Daoy (cell line): ENCODE measurements at places on chromosomes 11 and 22.

- DNase-seq, result no peak
Observed at GRCh38 chr11:64499261-64500004, 91.6 kb upstream of the SLC22A12 start.

GRCh38 chr22:23269441-23270211 lies 89.3 kb downstream of the BCR start:
- no peak for DNase-seq

DNA sequence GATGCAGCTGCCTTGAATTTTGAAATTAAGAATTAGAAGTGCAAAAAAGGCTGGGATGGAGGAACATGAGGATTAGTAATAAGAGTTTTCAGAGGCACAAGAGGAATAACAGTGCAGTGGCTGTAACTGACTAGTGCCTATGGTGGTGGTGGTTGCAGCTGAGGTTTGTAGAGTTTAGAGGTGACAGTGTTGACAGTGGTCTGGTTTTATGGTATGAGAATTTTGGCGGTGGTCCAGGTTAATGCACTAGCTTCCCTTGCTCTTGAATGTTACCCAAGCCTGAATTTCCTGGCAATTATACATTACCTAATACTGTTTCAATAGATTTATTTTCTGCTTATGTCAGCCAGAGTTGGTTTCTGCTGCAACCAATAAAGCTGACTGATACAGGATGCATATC lies 112.8 kb upstream of the C11orf87 start:
- DNase-seq, result no peak

- DNase-seq, result no peak
Observed at GRCh38 chr22:49589811-49590210, 237.9 kb downstream of the BRD1 start.

- no peak for DNase-seq
Observed at GRCh38 chr22:22092974-22093373, 110.4 kb upstream of the TOP3B start.

GRCh38 chr22:23058481-23059283 lies 11.6 kb upstream of the GNAZ start:
- DNase-seq, result no peak

DNA sequence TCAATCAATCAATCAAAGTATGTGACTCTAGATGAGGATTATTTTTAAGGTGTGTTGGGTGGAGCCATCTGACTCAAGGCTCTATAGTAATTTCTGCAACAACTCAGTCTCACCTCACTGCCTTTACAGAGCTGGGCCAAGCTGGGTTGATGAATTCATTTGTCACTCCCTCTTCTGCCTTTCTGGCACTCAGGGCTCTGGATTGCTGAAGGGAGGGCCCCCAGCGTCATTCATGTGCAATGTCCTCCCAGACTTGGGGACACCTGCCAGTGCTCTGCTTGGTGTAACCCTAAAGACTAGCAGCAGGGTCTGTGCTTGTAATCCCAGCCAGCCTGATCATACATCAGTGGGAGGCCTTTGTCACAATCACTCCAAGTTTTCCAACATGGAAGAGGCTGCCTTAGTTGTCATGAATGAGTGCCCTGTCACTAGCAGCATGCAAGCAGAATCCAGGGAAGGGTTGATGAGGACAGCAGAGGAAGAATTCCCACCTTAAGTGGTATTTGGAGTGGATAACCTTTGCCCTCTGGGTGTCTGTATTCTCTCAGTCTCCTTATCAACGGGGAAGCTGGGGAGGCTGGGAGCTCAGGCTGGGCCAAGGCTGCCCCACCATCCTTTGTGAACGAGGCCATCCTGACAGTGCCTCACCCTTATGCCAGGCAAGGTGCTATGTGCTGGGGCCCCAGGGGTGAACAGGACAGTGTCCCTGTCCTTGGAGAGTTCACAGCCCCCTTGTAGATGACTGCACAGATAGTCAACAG lies 2.0 kb upstream of the TP53I11 start:
- no peak for DNase-seq

DNA sequence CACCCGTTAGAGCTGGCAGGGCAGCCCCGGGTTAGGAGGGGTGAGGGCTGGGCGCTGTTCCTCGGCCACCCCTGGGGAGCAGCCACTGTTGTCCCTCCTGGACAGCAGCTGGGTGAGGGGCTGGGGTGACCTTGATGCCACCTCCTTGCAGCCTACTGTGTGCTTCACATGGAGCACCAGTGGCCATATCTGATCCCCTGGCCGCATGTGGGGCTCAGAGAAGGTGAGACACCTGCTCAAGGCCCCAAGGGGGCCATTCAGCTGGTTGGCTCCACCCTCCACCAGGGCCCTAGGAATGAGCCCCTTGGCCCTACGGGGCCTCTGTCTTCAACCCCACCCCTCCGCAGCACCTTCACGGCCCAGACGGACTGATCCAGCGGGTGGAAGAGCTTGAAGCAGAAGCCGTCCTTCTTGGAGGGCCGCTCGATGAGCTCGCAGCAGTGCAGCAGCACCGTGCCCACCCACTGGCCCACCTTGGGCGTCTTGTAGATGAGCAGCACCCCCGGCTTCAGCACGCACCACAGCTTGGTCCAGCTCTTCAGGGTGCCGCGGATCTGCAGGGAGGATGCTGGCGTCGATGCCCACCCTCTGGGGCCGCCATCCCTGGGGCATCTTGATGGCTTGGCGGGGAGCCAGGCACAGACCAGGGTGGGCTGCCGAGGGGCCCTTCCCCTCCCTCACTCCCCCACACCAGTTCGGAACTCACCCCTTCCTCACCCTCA lies 44.9 kb downstream of the OSBPL5 start:
- no peak for DNase-seq

GRCh38 chr22:46693634-46694415 lies 44.2 kb downstream of the CERK start:
- no peak for DNase-seq

DNA sequence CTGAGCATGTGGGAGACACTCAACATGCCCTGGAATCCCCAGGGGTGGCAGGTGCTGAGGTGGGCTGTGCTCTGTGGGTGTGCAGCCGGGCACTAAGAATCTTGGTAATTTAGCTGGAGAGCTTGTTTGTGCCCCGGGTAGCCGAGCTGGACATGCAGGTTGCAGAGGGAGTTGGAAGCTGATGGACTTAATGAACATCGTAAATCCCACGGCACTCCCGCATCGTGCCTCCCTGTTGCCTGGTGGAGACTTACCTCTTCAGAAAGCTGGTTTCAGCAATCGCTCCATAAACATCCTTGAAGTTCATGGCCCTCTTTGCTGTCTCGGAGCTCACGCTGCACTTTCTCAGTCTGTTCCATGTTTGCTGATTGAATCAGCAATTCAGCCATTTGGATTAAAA lies 29.9 kb downstream of the RPS6KA4 start:
- DNase-seq, result no peak

DNA sequence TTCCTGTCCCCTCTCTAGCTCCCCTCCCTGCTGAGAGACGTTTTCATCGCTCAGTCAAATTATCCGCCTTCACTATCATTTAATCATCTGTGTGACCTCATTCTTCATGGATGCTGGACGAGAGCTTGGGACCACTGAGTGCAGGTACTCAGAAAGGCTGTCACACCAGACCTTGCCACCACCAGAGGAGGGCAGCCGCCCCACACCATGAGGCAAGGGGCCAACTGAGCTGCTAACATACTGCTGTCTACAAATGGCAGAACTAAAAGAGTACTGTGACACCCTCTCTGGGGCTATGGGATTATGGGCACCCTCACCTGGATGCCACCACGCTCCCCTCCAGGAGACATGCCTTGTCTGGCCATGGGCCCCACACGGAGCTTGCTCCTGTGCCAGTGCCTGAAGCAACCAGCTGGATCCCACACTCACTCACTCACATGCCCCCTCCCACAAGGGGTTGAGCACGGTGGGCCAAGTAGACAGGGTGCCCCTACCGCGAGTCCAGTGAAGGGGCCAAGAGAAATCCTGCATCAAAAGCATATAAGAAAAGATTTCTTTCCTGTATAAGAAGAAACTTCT lies 670.0 kb upstream of the CCDC90B start:
- no peak for DNase-seq

- DNase-seq, result no peak
Observed at GRCh38 chr11:113874581-113875233, 665 bp downstream of the USP28 start.

DNA sequence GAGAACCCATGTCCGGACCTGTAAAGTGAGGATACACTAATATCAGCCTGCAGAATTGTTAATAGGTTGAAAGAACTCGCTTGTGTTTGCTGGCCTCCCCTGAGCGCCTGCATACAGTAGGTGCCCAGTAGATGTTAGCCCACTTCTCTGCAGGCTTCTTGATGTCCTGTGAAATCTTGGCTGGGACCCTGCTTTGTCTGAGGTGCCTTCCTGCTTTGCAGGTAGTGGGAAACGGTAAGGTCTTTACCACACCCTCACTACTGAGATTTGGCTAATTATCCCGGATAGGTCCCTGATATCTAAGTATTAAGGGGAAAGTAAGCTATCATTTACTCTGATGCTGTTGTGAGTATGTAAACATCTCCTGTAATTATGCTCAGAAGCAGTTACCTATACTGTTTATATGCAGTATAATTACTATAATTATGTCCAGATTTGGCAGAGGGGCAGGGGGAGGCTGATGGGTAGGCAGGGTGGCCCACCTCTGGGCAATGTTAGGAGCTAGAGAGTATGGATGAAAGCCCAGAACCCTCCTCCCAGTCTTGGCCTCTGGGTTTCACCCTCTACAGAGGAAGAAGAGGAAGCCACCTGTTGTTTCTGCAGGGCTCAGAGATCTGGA lies 1.2 kb upstream of the ARRB1 start:
- DNase-seq, result no peak

- DNase-seq, result no peak
Observed at GRCh38 chr22:24834845-24835570, 29.0 kb downstream of the SGSM1 start.

DNA sequence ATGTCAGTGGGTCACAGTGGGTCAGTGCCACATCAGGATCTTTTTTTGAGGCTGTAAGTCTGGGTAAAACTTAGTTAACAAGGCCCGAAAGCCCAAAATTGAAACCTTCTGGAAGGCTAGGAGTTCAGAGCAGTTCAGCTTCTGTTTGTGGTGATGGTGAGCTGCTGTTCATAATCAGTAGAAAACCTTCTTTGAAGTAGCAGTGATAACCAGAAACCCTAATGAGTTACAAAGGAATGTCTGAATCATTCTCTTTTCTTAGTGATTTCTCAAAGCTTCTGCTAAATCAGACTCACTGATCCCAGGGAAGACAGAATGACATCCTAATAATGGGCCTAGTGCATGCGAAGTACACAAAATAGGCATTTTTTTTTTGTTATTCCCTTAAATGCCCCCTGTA lies 124.7 kb downstream of the PARVA start:
- DNase-seq, result no peak

GRCh38 chr11:130545449-130546072 lies 97.1 kb downstream of the ADAMTS15 start:
- no peak for DNase-seq

GRCh38 chr11:12005476-12005875 lies 3.0 kb downstream of the DKK3 start:
- no peak for DNase-seq

GRCh38 chr11:3707176-3707575 lies 36.0 kb upstream of the CHRNA10 start:
- DNase-seq, result no peak

DNA sequence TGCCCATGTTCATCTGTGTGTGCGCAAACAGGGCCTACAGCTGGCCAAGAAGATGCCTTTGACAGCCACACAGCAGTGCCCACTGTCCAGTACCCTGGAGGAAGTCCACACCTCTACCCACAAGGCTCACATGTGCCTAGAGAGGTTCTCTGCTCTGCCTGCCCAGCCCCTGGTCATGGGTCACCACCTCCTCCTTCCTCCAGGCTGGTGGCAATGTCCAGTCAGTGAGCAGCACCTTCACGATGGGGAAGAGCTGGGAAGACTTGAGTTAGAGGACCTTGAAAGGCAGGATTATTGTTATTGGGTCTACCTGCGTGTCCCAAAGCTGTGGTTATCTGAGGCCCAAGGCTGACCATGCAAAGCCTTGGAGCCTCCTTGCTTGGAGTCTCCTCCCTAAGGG lies 28.4 kb upstream of the TTC12 start:
- no peak for DNase-seq

GRCh38 chr11:120660024-120660565 lies 148.5 kb downstream of the GRIK4 start:
- peak; percentile 61 for DNase-seq

DNA sequence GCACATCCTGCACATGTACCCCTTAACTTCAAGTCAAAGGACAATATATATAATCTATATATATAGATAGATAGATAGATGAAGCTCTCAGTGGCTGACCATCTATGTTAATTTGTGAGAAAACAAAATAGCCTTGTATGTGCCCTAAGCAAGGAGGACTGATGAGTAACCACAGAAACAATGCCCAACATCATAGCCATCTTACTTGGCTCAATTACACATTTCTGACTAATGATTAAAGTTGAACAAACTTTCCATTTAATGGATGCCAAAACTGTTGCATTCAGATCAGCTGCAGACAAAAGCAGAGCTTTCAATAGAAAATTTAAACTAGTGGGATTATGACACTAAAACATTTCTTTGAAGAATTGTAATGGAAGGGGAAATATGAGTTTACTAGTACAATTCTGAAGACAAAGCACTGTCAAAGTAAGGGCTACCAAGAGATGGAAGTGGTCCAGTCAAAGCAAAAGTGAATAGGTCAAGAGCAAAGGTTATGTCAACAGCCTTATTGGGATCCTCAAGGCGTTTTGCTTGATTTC lies 1188.2 kb upstream of the RAG2 start:
- no peak for DNase-seq

GRCh38 chr11:57650739-57651090 lies 1.0 kb upstream of the YPEL4 start:
- no peak for DNase-seq

DNA sequence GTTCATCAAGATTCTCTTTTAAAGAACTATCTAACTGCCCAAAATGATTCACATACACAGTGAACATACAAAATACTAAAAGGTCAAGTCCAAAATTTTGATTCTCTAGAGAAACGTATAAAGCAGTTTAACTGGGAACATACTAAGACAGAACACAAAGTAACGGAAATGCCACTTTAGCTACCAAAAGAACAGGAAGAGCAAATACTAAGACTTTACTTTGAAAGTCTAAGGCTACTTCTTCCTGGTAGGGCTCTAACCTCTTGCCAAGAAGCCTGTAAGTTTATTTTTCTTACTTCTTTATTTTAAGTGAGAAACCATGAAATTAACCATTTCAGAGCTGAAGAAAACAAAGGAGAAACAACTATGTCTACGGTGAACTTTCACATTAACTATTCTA lies 6.2 kb downstream of the PICALM start:
- DNase-seq, result no peak
